ENCODE measurements at places on chromosomes 11 and 22.

DNA sequence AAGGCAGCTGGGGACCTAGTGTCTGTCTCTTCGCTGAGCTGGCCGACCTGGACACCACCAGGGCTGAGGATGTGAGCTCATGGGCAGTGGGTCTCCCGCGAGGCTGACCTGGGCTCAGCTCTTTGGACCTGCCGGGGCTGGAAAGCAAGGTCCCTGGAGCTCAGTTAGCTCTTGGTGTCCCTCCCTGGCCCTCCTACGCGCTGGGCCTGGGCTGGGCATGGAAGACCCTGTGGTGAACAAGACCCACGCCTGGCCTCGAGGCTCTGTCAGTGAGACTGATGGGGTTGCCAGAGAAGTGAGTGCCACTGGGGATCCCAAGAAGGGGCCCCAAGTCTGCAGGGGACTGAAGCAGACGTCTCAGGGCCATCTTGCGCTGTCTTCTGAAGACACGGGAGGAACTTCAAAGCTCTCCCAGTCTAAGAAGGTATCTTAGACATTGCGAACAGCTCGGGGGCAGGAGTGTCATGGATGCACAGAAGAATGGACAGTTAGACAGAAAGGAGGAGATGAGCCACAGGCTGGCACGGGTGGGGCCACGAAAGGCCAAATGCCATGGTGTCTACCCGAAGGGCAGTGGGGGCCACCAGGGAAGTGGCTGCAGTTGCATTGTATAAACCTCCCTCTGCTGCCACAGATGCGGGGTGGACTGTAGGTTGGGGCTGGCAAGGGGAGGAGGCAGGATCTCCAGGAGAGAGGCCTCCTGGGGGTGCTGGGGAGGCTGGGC lies 31.2 kb downstream of the NFAM1 start:
- no peak for DNase-seq

DNA sequence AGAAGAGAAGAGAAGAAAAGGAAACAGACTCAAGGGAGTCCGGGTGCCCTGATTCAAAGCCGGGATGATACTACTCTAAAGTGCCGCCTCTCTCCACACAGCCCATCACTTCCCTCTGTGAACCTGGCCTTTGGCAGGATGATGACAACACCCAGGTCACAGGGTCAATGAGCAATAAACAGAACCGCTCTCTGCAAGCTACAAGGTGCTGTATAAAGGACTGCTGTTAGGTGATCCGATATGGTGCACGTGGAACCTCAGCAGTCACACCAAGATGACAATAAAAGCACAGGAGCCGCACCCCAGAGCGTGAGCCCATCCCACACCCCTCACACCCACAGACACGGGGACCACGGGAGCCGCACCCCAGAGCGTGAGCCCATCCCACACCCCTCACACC lies 10.7 kb downstream of the TTLL1 start:
- DNase-seq, result no peak

DNA sequence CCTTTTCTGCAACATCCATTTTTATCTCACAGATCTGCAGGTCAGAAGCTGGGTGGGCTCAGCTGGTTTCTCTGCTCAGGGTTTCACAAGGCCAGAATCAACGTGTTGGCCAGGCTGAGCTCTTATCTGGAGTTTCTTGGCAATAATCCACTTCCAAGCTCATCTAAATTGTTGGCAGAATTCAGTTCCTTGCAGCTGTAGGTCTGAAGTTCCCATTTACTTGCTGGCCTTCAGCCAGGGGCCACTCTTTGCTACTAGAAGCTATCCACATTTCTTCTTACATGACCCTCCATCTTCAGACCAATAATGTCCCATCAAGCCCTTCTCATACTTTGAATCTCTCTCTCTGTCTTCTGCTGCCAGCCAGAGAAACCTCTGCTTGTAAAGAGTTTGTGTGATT lies 103.5 kb downstream of the WNT11 start:
- no peak for DNase-seq

- DNase-seq, result peak; percentile 94
Observed at GRCh38 chr11:113189909-113190667, 124.3 kb upstream of the TTC12 start.

GRCh38 chr11:119108146-119108856 lies 1.2 kb downstream of the C2CD2L start:
- no peak for DNase-seq

DNA sequence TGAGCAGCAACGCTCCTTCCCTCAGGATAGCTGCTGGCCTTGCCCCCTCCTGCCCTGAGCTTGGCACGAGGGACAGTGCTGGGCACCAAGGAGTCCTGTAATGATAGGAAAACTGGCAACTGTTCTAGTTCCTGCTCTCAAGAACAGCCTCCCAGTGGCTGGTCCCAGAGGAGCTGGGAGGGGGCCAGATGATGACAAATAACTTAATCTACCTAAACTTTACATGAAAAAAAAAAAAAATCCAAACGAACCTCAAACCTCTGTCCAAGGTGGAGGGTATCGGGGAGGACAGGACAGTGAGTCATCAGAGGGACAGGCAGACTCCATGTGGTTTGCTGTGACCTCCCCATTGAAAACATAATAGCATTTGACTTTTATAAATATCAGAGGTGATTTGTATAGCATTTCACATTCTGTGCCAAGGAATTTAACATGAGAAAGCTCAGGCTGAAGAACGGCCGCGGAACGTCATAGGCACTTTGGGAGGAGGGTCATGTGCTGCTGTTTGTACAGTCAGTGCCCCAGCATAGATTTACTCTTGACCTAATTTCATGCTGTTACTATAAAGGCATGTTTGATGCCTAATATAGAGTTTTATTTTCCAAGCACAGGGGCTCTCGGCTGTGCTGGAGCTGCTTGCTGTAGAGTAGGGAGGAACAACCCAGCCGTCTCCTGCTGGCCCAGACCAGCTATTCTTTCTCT lies 98.2 kb upstream of the NNMT start:
- no peak for DNase-seq

GRCh38 chr11:128285321-128285720 lies 302.0 kb downstream of the ETS1 start:
- no peak for DNase-seq

DNA sequence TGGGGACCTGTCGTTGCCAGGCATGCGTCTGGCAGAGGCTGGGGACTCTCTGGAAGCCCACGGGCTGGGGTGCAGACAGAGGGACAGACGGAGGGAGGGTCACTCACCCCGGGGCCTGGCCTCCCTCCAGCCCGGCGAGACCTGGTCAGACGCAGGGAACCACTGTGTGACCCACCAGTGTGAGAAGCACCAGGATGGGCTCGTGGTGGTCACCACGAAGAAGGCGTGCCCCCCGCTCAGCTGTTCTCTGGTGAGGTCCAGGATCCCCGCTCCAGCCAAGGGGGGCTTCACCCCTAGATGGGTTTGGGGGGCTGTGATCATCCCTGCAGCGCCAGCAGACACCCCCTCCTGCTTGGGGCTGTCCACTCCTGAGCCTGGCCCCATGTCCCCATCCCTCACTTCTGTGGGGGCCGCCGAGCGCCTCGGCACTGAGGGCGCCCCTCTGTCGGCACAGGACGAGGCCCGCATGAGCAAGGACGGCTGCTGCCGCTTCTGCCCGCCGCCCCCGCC lies 23.6 kb upstream of the MUC5B start:
- DNase-seq, result no peak

- no peak for DNase-seq
Observed at GRCh38 chr22:50738649-50739227, 734 bp downstream of the ACR start.

DNA sequence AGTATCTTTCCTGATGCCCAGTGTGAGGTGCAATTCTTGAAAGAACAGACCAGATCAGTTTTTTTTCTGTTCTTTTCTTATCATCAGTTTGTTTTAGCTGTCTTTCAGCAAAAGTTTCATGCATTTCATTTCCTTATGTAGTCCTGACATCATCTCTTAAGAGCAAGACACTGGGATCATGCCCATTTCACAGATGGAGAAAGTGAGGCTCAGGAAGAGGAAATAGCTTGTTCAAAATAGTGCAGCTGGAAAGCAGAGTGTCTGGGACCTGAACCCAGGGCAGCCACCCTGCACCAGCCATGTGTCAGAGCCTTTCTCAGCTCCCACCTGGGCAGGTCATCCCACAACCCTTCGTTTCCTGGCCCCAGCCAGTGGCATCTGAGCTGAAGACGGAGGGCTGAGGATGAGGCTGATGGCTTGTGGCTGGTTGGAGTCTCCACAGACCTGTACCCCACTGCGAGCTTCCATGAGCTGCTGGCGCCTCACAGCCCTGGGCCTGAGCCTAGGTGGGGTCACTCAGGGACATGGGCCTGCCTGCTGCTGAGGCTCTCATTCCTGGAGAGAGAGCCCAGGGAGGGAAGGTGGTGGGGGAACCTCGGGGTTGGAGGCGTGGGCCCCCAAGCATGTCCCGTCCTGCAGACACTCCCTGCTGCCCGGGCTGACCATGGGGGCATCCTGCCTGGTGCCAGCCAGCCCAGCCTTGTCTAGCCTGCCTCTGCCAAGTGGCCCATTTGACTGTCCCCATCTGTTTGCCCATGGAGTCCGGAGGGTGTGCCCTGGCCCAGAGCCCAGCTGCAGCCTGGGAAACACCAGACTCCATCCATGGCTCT lies 61.8 kb downstream of the SMIM38 start:
- no peak for DNase-seq

- no peak for DNase-seq
Observed at GRCh38 chr11:20973940-20974559, 304.7 kb downstream of the NELL1 start.

GRCh38 chr22:17120711-17121232 lies 388 bp downstream of the TMEM121B start:
- DNase-seq, result no peak

- no peak for DNase-seq
Observed at GRCh38 chr11:64933213-64933934, 2.3 kb downstream of the GPHA2 start.

GRCh38 chr11:65718964-65719492 lies 1.6 kb downstream of the RNASEH2C start:
- no peak for DNase-seq

Measured in HS-5 (cell line).